ENCODE measurements at places on chromosomes 4 and X.
A peak's percentile ranks its signal among the peaks of the same experiment; 100 is the strongest.

GRCh38 chrX:131072871-131073571, 14.9 kb downstream of the ARHGAP36 start:
- DNase-seq, result no peak

DNA sequence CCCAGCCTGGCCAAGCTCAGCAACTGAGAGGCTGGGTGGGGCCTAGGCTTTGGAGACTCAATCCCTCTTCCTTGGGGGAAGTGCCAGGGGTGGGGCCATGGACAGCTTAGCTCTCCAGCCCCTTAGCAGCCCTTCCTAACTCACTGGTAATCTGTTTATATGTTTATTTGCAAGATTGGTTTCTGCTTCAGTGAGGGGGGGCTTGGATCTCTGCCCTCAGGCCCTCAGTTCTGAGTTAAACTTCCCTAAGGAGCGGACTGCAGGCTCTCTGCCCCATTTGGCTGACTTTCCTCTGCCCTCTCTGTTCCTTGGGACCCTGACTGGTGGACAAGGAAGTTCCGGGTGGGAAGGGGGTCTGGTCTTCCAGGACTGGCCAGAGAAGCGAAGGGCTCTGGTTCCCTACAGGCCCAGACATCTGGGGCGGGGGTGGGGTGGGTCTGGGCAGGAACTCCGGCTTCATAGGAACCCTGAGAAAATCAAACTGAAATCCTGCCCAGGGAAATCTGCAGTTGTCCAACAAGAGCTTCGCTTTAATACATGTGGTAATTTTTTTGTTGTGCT, 51.4 kb downstream of the NALF2 start:
- DNase-seq, result no peak

DNA sequence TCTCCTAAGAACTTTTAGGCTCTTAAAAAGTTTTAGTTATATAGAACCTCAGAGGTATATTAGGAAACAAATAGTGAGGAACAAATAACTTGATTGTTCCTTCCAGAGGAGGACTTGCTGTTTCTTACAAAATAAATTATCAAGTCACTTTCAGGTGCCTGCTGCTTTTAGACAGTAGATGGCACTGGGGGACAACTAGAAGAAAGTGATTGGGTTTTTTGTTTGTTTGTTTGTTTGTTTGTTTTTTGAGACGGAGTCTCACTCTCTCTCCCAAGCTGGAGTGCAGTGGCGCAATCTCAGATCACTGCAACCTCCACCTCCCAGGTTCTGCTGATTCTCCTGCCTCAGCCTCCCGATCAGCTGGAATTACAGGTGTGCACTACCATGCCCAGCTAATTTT, 35.4 kb upstream of the CDKL5 start:
- no peak for DNase-seq

- DNase-seq, result no peak
Measured at GRCh38 chr4:185730387-185730786, 81.6 kb downstream of the SORBS2 start.

- no peak for DNase-seq
Measured at GRCh38 chr4:23022032-23022431, 329.3 kb downstream of the GBA3 start.

DNA sequence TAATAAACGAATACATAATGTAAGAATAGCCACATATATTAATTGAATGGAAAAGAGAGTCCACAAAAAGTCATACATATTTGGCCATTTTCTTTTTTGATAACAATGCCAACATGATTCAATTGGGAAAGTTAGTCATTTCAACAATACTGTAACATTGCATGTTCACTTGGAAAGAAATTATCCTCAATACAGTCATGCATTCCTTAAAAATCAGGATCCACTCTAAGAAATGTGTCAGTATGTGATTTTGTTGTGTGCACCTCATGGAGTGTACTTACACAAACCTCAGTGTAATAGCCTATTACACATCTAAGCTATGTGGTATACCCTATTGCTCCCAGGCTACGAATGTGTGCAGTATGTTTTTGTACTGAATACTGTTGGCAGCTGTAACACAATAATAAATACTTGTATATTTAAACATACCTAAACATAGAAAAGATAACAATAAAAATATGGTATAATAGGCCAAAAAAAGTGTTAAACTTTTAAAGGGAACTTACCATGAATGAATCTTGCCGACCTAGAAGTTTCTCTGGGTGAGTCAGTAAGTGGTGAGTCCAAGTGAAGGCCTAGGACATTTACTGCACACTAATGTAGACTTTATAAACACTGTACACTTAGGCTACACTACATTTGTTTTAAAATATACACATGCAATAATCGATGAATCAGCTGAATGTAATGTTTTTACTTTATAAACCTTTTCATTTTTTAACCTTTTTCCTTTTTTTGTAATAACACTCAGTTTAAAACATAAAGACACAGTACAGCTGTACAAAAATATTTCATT, 806.8 kb downstream of the PCDH18 start:
- DNase-seq, result no peak

DNA sequence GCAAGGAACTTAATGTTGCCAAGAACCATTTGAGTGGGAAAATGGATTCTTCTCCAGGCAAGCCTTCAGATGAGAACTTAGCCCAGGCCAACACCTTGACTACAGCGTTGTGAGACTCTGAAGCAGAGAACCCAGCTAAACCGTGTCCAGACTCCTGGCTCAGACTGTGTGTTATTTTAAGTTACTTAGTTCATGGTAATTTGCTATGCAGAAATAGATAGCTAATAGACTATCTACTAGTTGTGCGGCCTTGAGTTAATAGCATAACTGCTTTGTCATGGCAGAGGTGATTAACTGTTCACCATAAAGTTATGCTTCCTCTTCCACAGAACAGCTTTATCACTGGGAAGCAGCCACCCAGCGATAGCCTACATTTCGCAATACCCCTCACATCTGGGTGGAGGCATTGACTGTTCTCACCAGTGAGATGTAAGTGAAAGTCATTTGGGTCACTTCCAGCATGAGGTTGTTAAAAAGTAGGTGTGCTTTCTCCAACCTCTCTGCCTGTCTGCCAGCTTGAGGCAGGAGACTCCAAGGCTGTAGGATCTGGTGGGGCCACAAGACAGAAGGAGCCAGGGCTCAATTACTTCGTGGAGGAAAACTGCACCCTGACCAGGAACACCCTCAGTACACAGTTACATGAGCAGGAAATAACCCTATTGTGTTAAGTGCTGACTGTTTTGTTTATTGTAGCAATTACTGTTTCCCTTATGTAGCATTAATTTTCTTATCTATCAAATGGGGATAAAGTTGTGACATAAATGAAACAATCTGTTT, 94.2 kb downstream of the GPAT3 start:
- DNase-seq, result no peak

DNA sequence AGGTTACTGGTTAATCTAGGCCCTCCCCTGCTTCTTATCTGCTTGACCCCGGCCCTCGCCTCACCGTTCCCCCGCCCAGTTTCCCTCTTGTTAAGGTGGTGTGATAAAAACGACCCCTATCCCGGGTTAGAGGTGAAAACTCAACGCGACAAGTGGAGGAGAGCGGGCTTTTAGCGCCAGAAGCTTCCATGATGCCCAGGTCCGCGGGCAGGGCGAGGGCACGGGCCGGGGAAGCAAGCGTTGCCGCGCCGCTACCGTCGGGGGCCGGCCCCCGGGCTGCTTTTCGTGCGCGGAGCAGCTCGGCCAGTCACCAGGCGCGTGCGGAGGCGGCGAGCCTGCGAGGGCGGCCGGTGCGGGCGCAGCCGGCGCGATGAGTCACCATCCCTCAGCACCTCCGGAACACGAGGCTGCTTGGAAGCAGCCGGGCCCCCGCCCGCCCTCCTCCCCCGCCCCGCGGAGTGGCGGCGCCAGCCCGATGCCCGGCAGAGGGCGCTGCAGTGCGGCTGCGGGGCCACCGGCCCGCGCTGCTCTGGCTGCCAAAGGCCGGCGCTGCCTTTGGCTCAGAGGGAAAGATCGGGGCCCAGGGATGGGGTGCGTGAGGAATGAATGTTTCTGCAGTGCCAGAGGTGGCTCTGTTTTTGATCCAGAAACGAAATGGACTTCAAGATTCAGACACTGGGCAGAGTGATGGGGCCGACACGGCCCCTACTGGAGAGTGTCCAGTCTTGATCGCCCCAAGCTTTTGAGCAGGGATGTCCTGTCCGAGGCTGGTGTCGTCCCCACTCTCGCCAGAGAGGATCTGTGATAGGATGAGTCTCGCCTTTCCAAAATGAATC, 107.8 kb downstream of the NHSL2 start:
- peak; percentile 75 for DNase-seq

- no peak for DNase-seq
Measured at GRCh38 chr4:100742045-100742444, 224.2 kb upstream of the EMCN start.

DNA sequence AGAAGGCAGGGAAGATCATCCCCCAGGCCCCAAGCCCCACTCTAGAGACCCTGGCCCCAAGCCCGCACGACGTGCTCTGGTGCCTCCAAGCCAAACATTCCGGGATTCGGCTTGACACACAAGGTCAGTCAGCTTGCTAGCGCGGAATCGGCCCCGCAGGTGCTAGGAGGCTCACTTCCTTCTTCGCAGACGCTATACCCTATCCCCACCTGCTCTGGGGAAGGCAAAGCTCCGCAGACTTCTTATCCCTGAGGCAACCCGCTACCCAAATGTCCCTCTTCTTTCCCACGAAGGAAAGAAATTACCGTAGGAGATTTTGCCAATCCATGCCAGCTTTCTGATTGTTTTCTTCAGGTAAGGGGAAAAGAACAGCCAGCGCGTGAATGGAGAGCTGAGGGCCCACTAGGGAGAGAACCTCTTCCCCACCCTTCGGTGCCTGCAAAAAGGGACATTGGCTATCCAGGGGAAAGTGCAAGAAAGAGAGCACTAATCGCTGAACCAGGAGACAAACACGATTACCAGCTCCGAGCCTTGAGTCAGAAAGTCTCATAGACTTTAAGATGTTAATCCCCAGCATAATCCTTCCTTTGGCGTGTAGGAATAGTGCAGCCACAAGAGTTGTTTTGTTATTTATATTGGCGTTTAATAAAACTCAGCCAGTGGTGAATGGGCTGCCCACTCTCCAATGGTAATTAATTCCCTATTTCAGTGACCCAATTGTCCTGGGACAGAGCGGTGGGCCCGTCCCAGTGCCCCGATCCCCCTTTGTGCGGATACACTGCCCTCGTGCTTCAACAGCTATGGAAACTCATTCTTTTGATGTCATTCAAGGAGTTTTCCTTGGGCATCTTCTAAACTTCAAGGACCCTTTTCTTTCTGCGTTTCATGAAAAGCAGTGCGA, 5.4 kb upstream of the NEUROG2 start:
- no peak for DNase-seq

DNA sequence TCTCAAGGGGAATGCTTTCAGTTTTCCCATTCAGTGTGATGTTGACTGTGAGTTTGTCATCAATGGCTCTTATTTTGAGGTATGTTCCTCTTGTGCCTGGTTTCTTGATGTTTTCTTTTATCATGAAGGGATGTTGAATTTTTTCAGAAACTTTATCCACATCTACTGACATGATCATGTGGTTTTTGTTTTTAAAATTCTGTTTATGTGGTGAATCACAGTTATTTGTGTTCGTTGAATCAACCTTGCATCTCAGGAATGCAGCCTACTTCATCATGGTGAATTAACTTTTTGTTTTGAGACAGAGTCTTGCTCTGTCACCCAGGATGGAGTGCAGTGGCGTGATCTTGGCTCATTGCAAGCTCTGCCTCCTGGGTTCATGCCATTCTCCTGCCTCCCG, 263.1 kb upstream of the KLF3 start:
- DNase-seq, result no peak

- no peak for DNase-seq
Measured at GRCh38 chrX:9515973-9516538, 51.2 kb downstream of the TBL1X start.

GRCh38 chr4:64368741-64369140, 40.5 kb downstream of the TECRL start:
- no peak for DNase-seq

GRCh38 chr4:23171976-23172375, 479.2 kb downstream of the GBA3 start:
- no peak for DNase-seq

DNA sequence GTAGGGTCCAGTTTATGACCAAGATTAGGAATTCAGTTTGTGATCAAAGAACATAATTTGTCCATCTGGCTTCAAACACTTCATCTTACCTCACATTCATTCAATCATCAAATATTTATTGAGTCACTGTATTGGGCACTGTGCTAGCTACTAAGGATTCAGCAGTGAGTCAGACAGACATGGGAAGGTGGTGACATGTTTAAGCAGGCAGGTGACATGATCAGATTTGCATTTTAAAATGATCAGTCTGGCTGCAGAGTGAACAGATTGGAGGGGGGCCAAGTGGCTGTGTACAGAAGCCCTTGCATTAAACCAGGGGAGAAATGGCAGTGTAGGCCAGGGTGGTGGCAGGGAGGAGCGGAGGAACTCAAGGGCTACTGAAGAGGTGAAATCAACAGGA, 25.1 kb upstream of the APLN start:
- no peak for DNase-seq

DNA sequence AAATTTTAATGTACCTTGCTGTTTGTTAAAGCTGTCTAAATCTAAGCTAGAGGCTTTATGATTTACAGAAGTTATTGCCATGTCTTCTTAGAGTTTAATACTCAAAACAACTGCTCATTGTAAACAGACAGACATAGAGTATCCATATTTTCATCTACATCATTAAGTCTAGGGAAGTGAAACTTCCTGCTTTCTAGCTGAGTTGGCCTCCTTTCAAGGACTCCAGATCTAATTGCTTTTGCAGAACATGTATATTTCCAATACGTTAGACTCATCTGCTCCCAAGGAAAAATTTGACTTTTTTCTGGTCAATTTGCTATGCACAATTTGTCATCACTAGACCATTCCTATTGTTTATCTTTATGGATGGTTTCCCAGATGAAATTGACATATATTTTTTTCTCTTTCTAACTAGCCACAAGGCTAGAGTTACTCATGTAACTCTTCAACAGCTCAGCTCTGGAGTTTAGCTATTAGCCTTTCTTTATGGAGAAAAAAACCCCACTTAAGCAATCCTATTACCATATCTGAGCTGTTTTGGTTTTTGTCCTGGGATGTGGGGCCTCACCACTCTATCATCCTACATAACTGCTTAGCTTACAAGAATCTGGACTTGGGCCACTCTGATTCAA, 122.9 kb downstream of the PPA2 start:
- no peak for DNase-seq

- DNase-seq, result peak; percentile 24
Measured at GRCh38 chr4:112818594-112818965, 181.6 kb downstream of the LARP7 start.

GRCh38 chr4:79759793-79760192, 313.2 kb downstream of the ANTXR2 start:
- DNase-seq, result no peak

GRCh38 chrX:38494239-38494823, 67.0 kb upstream of the TSPAN7 start:
- DNase-seq, result no peak

DNA sequence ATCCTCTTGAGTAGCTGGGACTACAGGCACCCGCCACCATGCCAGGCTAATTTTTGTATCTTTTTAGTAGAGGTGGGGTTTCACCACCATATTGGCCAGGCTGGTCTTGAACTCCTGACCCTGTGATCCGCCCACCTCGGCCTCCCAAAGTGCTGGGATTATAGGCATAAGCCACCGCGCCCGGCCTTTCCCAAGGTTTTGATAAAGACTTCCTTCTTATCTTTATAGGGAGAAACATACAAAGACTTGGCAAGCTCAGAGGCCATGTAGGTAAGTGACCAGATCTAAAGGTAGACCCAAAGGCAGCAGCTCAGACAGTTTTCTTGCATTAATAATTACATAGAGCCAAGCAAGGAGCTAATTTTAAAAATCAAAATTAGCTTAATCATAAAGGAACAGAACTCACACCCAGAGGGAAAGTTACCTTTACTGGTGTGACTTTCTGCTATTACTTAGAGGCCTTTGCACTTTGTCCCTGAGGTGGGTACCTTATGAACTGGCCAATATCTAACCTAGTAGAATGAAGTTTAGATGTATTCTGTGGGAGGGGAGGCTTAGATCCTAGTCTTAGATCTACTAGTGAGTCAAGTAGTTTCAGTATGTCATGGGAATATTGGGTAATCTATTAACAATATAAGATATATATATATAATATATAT, 67.3 kb downstream of the HPGD start:
- DNase-seq, result no peak
